ENCODE measurements at places on chromosomes 16 and 17. TPM values are rescaled to one million over a fixed set of nuclear protein-coding genes. Genes with fewer than 3 reads are reported as not detected.

The IL17C gene
- total RNA-seq, result not detected

DNA sequence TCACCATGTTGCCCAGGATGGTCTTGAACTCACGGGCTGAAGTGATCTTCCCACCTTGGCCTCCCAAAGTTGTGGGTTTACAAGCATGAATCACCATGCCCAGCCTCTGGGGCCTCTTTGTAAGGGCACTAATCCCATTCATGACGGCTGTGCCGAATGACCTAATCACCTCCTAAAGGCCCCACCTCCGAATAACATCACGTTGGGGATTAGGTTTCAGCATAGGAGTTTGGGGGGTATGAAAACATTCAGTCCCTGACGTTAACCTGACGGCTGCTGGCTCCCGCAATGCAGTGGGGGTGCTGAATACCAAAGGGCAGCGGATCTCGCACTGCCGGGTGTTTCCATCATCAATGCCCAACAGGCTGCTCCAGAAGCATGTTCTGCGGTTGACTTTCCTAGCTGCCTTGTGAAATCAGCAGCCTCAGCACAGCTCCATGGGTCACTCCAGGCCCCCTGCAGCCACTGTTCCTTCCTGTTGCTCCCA, 120.8 kb upstream of the SEC14L1 start:
- peak; percentile 2 for DNase-seq

The SCGB1C2 gene
- not detected for total RNA-seq

- peak; percentile 96 for DNase-seq
Observed at GRCh38 chr17:31738996-31739699, 119.9 kb downstream of the COPRS start.

GRCh38 chr16:63497408-63497807, 1461.2 kb upstream of the CDH8 start:
- no peak for DNase-seq

DNA sequence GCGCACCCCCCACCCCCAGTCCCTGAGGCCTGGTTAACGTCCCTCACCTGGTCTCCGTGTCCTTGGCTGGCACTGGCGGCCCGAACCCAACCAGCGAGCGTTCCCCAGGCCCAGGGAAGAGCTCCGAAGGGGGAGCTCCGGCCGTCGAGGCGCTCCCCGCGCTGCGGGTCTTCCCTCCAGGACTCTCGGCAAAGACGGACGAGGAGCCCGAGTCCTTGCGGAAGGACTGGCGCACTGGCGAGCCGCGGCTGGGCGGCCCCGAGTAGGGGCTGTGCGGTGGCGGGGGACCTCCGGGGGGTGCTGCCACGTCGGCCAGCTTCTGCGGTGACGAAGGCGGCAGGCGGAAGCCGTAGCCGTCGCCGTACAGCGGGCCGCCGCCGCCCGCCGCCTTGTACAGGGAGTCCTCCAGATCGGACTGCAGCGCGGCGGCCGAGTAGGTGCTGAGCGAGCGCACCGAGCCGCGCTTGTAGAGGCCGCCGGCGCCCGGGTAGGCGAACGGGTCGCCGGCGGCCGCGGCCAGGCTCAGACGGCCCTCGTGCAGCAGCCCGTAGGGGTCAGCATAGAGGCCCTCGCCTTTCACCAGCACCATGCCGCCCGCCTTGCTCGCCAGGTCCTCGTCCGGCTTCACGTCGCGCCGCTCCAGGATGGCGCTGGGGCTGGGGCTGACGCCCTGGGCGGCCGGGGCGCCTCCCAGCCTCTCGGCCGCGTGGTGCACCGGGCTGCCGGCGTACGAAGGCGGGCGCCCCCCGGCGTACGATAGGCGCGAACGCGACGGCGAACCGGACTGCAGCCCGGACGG, 44.1 kb downstream of the SRCIN1 start:
- no peak for DNase-seq

DNA sequence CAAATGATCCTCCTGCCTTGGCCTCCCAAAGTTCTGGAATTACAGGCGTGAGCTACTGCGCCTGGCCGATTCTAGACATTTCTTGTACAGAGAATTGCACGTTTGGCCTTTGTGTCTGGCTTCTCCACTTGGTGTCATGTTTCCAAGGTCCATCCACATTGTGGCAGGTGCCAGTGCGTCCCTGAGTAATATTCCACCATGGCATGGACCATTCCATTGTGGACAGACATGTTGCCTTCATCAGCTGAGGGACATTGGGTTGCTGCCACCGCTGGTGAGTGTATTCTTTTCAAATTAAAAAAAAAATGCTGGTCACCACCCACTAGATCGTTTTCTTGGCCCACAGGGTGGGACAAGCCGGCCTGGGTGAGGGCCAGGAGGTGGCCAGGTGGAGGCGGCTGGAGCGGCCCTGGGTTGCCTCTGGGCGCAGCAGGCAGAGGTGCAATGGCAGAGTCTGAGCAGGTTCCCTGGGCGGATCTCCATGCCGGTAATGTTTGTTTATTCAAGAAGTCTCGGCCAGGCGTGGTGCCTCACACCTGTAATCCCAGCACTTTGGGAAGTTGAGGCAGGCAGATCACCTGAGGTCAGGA, 274.1 kb downstream of the SEC14L1 start:
- no peak for DNase-seq

DNA sequence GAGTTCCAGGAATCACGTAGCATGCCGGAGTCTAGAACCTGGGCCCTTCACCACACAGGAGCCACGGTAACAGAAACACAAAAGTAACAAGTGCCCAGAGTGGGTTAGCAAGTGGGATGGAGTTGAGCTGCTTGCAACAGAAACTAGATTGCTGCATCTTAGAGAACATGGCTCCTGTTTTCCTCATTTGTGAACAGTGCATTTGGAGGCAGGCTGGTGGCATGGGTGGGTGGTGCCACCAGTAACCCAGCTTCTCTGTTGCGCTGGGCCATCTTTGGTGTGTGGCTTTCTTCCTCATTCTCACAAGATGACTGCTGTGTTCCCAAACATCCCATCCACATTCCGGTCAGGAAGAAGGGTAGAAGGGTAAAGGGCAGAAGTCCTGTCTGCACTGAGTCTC, 95.5 kb downstream of the KATNIP start:
- DNase-seq, result no peak

- DNase-seq, result no peak
Observed at GRCh38 chr16:81900014-81900413, 111.3 kb downstream of the SDR42E1 start.

DNA sequence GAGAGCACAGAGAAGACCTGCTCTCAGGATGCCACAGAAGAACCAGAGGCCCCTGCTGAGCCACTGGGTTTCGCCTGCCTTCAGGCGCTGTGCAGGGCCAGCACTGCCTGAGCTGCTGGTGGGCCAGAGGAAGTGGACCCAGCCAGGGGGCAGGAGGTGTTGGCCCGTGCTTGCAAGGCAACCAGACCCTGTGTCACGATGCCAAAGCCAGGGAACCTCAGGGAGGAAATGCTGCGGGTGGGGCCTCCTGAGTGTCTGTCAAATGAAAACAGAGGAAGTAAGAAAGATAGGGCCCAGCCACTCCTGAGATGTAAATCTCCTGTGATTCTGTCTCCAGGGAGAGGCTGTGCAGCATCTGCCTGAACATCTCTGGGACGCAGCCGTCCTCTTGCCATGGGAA, 58.1 kb upstream of the ADORA2B start:
- DNase-seq, result no peak

The CPD gene
- 92.9 TPM for total RNA-seq

GRCh38 chr17:82296511-82297279, 20.7 kb downstream of the CD7 start:
- DNase-seq, result no peak

GRCh38 chr17:73841431-73842060, 197.3 kb upstream of the SDK2 start:
- no peak for DNase-seq

GRCh38 chr16:47213761-47214440, 70.2 kb upstream of the NETO2 start:
- no peak for DNase-seq

GRCh38 chr17:56593086-56593645, 333 bp upstream of the NOG start:
- DNase-seq, result peak; percentile 4
